MCF 10A (cell line): ENCODE measurements at places on chromosomes 16 and 17. TPM values are rescaled to one million over a fixed set of nuclear protein-coding genes. Genes with fewer than 3 reads are reported as not detected.

DNA sequence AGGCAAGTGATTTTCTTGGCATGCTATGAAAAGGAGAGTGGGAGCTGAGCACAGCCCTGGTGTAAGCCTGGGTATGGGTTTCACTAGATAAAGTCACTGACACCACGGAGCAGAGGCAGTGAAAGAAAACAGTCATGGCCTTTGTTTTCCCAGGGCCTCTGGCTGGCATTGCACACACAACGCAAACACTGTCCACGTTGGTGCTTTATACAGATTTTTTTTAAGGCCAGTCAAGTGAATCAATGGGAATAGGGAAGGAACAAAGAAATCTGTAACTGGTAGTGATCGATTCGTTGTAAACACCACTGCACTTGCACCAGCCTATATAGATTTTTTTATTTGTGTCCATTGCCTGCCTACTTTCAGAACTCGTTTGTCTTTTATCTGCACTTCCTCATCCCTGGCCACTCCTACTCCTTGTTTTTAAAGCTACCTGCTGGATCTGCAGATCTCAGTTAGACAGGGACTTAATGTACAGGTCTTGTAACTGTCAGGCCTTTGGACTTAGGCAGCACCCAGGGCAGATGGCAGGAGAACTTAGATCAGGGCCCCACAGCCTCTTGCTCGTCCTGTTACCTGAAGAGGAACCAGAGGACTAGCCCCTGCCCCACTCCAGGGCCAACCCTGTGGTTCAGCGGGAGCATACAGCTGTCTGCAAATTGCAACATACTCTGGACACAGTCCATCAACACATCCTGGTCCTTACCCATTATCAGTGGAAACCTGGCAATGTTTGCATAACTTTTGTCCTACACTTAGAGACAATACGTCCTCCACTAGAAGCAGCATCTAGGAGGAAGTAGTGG, 10.6 kb upstream of the TMIGD1 start:
- H3K36me3 ChIP-seq, result no peaks in the 10 kb centered on the region
- DNase-seq, result peak; percentile 89
- peak overlapping the region; percentile 52 for H3K27ac ChIP-seq
- H3K4me1 ChIP-seq, result peaks cover 20% of the 10 kb centered on the region
- H3K4me3 ChIP-seq, result peak overlapping the region; percentile 17
- no peaks in the 10 kb centered on the region for H3K27me3 ChIP-seq

- H3K27me3 ChIP-seq, result no peaks in the 10 kb centered on the region
- H3K27ac ChIP-seq, result no peak overlapping the region
- H3K4me3 ChIP-seq, result no peak overlapping the region
- DNase-seq, result no peak
Measured at GRCh38 chr17:28689011-28689410, 22.7 kb downstream of the PROCA1 start.

DNA sequence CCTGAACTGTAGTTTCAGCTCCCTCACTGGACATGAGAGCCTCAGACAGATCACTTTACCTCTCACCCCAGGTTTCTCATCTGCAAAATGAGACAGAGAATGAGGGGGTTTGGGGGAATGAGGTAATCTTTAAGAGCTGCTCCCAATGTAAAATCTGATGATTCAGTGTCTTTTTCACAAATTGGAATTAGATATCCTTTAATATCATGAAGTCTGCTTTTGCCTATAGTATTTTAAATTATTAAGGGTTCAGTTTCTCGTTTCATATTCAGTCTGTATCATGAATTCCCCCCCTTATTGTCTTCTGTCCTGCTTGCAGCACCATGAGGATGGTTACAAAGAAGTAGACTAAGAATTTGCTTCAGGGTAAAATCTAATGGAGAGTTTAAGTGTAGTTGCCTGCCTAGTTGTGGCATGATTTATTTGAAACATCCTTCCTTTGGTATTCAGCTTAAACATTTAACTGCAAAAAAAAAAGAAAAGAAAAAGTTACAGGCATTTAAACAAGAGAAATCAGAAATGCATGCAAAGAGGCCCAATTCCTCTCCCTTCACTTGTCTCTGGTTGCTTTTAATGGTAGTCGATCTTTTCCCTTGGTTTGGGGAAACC, 77.3 kb downstream of the WNT3 start:
- no peak overlapping the region for H3K27ac ChIP-seq
- no peaks in the 10 kb centered on the region for H3K36me3 ChIP-seq
- H3K27me3 ChIP-seq, result no peaks in the 10 kb centered on the region
- H3K4me3 ChIP-seq, result no peak overlapping the region
- DNase-seq, result no peak

The RCVRN gene
- total RNA-seq, result not detected in 2 replicates

The CHST5 gene
- total RNA-seq, result not detected in 2 replicates

The SEPTIN12 gene
- total RNA-seq, result not detected in 2 replicates

The SOX9 gene
- total RNA-seq, result 2.6 and 4.5 TPM in 2 replicates

The G6PC1 gene
- not detected in 2 replicates for total RNA-seq

The LGALS9B gene
- not detected in 2 replicates for total RNA-seq

The WNT9B gene
- total RNA-seq, result not detected in 2 replicates

The TCAP gene
- total RNA-seq, result 0.37 and 0.71 TPM in 2 replicates
